ENCODE measurements at places on chromosomes 6 and 20.
A peak's percentile ranks its signal among the peaks of the same experiment; 100 is the strongest.

- DNase-seq, result no peak
Observed at GRCh38 chr6:83735461-83735860, 26.6 kb upstream of the SNAP91 start.

- peak; percentile 8 for DNase-seq
Observed at GRCh38 chr6:16129623-16130401, 926 bp downstream of the MYLIP start.

DNA sequence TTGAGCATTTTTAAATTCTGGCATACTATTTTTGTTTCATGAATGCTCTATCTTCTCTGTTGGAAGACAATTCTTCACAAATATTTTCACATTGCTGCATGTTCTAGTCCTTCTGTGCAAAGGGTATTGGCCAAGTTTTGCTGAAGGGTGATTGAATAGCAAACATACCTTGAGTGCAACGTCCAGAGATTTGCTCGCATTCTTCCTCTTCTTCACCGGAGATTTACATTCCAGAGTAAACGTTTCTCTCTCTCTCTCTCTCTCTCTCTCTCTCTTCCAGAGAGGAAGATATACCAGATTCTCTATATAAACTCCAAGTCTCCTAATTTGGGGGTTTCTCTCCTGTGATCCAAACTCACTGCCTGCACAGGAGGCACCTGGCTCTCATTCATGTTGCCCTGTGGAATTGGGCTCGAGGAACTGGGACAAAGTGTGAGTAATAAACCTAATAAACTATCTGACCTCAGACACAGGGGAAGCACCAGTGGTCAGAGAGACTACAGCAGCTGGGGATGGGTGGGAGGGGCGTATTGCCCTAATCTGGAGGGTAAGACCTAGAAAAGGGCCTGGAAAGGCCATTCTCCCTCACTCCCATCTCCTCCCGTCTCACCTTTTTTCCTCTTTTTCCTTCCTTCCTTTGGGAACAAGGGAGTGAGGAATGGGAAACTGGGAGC, 1.1 kb upstream of the TREML1 start:
- no peak for DNase-seq

GRCh38 chr6:30151580-30151979, 9.4 kb downstream of the TRIM10 start:
- DNase-seq, result no peak

Measured in LoVo (cell line).